ENCODE measurements at places on chromosomes 5 and 9.

GRCh38 chr5:163807781-163808180 lies 302.4 kb downstream of the MAT2B start:
- no peak for DNase-seq

- no peak for DNase-seq
These were observed 282.9 kb downstream of the FER start for GRCh38 chr5:109030360-109031143.

DNA sequence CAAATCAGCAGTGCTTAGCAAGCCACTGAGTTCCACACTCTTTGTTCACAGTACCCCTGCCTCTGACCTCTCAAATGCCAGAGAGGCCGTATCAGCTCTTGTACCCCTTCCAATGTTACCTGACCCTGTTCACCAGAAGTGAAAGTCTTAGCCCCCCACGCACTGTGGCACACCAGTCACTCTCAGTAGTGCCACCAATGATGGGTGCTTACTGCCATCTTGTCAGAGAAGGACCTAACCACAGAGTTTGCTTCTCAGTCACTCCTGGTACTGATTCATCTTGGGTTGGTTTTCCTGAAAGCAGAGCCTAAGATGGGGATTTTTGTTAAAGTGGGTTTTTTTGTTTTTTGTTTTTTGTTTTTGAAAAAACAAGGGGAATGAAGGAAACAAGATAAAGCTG lies 28.8 kb upstream of the PANK3 start:
- DNase-seq, result no peak

- DNase-seq, result no peak
These were observed 32.9 kb upstream of the PDE8B start for GRCh38 chr5:77177576-77177975.

GRCh38 chr5:79578876-79579275 lies 33.4 kb upstream of the TENT2 start:
- no peak for DNase-seq

DNA sequence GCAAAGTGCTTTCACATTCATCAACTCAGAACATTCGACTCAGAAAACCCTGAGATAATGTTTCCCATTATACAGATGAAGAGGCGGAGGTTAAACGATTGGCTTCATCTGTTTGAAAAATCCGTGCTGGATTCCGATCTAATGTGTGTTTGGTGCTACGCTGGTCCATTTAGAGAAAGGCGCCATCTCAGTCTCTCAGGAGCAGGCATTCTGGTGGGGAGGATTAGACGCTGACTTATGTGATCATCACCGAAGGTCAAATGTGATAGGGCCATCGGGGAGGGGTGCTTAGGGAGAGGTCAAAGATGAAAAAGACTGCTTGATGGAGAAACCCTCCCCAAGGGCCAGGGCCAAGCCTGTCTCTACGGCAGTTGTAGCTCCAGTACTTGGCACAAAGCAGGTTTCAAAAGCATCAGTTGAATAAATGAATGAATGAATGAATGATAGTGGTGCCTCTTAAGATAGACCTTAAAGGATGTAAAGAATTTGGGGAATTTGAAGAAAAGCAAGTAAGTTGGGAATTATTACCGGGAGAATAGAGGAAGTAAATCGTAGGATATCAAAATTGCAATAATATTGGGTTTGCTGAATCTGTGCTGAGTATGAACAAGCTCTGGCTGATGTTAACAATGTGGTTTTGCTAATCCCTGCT lies 160.6 kb upstream of the SHB start:
- no peak for DNase-seq

GRCh38 chr9:127105805-127106465 lies 16.5 kb downstream of the ANGPTL2 start:
- no peak for DNase-seq

DNA sequence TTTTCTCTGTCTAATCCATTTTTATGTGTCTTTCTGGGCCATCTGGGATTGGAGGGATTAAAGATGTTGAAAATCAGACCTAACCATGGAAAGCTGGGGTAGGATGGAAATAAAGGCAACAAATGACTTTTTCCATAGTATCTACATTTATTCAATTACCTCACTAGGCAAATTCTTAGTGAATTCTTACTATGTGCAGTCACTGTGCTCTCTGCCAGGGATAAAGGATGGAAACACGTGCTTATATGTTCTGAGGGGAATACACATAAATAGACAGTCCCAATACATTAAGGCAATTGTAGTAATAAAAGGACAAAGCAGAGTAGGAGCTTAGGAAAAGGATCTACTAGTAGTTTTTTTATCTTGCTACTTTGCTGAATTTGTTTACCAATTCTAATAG lies 214.2 kb downstream of the PRR16 start:
- no peak for DNase-seq

DNA sequence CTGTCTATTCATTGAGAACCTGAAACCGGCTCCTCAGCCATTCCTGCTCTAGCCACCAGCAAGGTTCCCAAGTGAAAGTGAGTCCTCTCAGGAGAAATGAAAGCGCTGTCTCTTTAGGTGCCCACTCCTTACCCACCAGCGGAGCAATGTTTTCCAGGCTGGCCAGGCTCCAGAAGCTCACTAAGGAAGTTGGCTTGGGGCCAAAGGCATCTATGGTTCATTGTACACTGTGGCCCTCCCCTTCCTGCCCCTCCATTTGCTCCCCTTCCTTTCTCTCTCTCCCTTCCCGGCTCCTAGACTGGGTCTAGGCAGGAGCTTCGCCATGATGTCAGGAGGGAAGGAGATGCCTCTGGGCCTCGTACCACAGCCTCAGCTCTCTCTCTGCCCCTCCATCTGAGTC lies 1.1 kb upstream of the GABRP start:
- DNase-seq, result no peak

DNA sequence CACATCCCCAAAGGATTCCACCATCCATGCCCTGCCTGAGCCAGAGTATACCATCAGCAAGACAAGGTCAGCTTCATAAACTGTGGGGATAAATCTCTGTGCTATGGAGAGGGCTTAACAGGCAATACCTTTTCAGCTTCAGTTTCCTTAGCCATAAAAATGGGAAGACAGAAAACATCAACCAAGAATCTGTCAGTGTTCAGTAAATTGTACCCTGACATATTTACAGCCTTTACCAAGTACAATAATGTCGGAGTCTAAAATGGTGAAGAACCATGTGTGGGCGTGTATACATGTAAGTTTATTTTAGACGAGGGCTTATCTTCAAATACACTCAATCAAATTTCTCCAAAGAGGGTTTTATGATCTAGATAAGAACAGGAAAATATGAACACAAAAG lies 94.7 kb downstream of the ELAVL2 start:
- DNase-seq, result no peak

DNA sequence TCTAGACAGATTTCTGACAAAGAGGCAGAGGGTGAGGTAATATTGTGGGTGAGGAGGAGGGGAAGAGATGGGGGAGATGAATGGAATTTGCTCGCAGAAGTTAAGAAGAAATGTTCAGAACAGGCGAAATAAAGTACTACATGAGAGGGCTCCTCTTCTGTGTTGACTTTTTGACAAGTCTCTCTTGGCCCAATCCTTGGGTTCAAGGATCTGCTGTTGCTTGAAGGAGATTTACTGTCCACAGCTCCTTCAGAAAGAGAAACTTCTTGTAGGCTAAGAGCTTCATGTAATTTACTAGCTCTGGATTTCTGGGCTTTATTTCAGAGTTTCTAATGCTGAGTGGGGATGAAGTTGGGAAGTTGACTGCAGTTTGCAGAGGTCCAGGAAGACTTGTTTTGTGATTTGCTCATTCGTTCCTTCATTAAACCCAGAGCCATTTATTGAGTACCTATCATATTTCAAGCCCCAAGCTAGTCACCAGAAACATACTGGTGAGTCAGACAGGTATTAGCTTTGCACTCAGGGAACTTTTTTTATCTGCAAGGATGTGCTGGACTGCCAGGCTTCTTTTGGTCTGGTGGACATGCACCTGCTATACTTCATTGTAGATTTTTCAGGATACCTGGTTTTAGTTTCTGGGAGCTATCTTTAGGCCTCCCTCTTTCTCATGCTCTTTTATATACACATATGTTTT lies 402.9 kb upstream of the CLINT1 start:
- DNase-seq, result no peak

DNA sequence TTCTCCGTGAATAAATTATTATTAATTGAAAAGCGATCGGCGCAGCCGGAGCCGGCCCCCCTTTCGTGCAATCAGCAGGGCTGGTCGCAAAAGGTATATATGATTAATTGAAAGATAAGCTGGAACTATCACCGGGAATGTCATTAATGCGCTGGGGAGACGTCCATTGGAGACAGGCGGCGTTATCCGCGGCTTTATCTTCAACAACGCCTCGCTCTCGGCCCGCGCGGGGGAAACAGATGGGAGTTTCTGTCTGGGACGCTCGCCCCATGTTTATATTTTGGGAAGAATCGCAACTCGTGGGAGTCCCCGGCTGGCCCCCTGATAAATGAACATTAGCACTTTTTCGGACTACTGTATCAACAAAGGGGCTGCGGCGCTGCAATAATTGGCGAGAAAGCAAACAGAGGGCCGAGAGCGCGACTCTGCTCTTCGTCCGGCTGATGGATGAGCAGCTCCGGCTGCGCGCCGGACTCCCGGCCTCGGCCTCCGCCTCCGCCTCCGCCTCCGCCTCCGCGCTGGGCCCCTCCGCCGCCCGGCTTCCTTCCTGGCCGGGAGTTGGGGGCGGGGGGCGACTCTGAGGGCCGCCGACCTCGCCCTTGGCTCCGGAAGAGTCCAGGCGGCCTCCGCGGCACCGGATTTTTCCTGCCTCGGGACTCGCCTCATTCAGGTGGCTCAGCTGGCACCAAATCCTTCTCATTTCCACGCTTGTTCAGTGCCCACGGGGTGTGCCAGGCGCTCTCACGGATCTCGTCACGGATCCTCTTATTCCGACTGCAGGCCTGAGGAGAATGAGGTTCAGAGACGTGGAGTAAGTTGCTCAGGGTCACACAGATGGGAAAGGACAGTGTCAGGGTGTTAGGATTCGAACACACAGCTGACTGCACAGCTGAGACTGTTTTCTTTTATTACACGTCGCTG lies 3.6 kb upstream of the NKX2-5 start:
- DNase-seq, result no peak

DNA sequence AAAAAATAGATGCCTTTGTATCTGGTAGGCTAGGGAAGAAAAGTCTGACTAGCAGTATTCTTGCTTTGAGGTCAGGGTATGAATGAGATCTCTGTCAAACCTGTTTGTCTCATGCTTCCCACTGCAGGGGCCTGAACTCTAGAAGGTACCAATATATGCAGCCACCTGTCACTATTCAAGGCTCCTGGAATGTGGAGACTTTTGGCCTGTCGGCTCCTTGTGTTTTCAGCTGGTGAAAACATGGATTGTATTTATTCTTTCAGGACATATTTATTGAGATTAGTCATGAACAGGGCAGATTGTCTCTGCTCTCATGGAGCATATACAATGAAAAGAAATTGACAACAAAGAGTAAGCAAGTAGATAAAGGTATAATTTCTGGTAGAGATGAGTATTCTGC lies 255.8 kb downstream of the ARHGAP26 start:
- DNase-seq, result no peak

GRCh38 chr5:32805971-32806638 lies 95.0 kb downstream of the NPR3 start:
- no peak for DNase-seq

DNA sequence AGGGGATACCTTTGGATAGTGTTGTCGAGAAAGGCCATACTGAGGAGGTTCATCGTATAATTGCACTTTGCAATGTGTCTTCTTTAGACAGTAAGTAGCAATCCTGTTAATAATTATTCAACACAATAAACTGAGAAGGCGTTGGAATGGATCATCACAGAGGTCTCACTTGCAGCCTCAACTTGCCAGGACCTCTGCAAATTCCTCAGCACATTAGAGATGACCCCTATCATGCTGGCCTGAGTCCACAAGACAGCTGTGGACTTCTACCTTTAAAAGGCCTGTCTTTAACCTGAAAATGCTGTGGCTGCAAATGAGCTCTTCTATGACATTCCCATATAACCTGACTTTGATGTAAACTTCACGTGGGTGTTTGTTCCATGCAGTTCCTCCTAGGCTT lies 14.1 kb downstream of the SH3TC2 start:
- DNase-seq, result no peak

DNA sequence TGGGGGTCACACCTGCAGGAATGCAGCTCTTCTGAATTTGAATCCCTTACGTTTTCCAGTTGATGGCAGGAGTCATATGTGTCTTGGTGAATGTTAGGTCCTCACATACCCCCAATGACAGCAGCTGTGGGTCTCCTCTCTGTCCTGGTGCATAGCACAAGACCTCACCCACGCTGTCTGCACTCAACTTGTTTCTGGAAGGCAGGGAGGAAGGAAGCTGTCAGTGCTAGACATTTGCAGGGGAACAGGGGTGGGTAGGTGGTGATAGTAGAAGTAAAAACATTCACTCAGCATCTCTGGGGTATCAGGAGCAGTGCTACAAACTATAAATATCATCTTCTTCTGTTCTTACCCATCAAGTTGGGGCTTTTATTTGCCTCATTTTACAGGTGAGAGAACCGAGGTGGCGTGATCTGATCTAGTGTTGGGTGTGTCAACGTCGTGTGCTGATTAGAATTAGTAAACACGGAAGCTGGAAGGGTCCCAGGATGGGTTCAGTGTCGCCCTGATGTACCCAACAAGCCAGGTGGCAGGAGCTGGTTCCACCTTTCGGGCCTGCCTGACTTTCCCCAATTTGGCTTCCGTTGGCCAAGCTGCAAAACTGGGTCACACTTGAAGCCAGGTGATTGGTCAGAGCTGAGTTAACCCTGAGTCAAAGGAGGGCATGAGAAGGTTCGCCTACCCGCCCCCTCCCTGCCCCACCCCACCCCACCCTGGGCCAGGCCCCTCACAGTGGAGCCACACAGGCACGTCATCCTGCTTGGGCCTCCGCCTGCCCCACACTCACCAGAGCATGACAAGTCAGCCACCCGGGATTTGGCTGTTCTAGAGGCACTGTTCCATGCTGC lies 15.8 kb downstream of the ERGIC1 start:
- DNase-seq, result peak; percentile 12

GRCh38 chr5:37631939-37632338 lies 207.9 kb downstream of the GDNF start:
- DNase-seq, result no peak

DNA sequence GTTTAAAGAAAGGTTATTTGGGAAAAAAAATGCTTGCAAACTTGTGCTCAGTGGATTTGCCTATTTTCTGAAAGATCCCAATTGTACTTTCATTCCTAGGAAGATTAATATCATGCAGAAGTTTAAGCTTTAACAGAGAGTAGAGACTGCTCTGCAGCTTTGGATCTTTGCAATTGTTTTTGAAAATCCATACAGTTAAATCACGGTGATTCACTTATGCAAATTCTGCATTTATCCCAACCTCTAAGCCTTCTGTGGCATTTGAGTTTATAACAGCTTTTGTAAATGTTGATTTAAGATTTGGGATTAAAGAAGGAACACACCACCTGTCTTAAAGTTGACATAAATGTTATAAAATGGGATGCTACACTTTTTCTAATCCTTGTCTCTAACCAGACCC lies 134.4 kb downstream of the EBF1 start:
- no peak for DNase-seq

DNA sequence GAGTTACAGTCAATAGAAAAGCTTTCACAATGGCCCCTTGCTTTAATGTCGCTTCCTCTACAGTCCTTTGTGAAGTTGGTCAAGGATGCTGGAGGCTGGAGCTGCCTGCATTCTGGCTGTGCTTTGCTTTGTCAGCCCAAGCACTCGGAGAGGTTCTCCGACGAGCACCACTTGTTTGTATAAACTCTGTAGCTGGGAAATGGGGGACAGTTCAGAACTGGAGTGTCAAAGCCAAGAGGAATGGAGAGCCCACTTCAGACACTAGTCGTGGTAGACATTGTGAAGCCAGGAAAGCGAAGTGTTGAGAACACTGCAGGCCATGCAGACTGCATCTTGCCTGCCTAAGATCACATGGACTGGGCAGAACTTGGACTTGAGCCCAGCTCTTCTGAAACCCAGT lies 330.3 kb downstream of the GADD45G start:
- no peak for DNase-seq

All from left hindlimb (tissue), 1 donor.